ENCODE measurements at places on chromosomes 7 and 10.

DNA sequence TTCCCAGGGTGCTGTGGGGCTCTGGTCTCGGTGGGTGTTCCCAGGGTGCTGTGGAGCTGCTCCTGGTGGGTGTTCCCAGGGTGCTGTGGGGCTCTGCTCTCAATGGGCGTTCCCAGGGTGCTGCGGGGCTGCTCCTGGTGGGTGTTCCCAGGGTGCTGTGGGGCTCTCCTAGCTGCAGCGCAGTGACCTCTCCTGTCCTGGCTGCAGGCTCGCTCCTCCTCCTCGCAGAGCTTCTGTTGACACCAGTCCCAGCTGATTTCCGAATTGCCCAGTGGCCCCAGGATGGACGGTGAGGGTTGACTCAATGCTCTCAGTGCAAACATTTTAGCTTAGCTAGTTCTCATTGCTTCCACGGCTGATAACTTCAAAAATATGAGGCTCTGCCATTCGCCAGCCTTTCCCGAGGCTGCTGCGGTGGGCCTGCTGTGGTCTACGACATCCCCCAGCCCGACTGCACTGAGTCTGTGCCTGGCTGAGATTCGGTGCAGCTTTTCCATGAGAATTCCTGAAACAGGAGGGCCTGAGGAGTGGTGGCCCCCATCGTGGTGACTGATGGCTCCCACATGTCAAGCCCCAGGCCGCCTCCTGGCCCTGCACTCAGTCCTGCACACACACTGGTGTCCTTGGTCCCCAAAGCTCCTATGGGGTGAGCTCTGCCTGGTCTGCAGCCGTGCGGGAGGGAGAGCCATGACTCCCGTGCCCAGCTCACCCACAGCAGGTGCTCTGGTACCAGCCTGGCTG, 58.3 kb upstream of the NKX6-2 start:
- DNase-seq, result no peak

DNA sequence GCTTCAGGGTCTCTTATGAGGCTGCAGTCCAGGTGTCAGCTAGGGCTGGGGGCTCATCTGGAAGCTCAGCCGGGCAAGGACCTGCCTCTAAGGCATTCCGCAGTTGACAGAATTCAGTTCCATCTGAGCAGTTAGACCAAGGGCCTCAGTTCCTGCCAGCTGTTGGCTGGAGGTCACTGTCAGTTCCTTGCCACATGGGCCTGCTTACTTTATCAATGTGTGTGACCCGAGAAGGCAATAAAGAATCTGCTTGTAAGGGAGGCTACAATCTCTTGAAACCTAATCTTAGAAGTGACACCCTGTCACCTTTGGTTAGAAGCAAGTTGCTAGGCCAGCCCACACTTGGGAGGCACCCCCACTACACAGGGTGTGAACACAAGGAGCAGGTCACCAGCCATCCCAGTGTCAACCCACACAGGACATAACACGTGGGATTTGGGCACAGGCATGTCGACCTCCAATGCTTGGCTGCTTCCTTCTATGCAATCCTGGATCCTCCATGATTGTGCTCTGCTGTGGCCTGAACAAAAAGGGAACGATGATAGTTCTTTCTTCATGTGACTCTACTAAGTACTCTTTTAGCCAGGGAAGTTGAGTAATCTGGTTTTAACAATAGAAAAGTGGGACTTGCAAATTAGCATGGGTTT, 41.8 kb downstream of the MTURN start:
- no peak for DNase-seq

GRCh38 chr10:132411561-132412253, 14.7 kb downstream of the PWWP2B start:
- DNase-seq, result no peak

DNA sequence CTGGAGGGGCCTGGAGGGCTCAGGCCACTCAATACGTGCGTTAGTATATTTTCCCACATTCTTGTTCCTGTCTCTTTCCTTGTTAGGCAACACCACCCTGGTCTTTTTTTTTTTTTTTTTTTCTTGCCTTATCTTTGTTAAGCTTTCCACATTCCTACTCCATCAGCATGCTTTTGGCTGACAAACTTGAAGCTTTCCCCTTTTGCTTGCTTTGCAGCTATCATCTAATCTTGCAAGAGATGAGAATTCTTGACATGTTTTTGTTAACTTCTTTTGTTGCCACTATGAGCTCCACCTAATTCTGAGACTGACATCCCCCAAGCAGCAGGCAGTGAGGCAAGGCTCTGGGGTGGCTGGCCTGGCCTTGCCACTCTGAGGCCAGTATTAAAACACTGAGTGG, 52.5 kb upstream of the NRP1 start:
- DNase-seq, result no peak

DNA sequence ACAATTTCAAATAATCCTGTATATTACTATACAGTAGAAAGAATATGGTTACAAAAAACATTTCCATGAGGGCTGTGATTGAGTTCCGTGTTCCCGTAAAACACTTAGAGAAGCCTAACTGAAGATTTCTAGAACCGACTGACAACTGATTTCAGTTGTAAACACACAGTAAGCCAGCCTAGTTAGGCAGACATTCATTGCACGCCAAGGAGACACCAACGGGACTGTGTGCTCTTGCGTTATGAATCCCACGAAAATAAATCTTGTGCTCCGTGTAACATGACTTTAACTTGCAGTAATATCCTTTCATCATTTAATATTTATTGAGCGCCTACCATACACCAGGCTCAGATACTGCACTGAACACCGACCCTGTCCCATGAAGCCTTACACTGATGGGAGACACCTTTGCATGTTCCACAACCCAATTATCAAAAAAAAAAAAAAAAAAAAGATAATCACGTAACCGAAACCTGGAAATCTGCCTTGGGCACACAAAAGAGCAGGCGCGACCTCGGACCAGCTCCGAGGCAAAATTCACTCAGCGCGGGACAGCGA, 420 bp upstream of the KLHL7 start:
- no peak for DNase-seq

All from NCI-H1105 (cell line).